ENCODE measurements at places on chromosomes 5 and 9.

- DNase-seq, result no peak
Observed at GRCh38 chr5:163727028-163727427, 221.6 kb downstream of the MAT2B start.

DNA sequence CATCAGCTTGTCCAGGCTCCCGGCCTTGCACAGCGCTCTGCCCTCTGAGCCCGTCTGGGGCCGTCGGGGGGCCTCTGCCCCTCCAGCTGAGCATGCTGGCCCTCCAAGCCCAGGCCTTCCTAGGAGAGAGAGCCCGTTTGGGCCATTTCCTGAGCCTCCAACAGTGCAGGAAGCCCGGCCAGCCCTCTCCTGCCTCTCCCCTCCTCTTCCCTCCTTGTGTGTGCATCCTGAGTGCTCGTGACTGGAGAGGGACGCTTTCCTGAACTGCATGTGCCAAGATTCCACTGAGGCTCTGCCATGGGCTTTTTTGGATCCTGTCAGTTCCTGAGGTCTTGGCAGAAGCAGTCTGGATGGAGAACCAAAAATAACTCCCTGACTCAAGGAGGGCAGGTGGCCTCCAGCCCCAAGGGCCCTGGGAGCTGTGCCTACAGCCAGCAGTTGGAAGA lies 15.6 kb downstream of the OLFM1 start:
- no peak for DNase-seq

DNA sequence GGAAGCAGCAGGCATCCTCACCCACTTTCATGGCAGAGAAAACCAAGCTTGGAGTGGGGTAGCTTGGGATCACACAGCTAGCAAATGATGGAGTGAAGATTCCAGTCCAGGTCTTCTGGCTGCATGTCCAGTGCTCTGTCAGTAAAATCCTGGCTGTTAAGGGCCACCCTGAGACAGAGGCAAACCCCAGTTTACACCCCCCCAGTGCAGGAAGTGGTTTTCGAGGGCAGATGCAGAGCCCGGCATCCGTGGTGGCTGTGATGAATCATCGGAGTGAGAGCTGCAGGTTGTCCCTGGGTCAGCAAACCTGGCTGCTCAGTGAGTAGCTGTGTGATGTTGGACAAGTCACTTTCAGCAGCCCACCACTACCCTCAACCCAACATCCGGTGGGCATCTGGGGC lies 115.4 kb downstream of the RGS3 start:
- DNase-seq, result peak; percentile 80

- DNase-seq, result no peak
Observed at GRCh38 chr5:31033295-31033694, 160.2 kb upstream of the CDH6 start.

DNA sequence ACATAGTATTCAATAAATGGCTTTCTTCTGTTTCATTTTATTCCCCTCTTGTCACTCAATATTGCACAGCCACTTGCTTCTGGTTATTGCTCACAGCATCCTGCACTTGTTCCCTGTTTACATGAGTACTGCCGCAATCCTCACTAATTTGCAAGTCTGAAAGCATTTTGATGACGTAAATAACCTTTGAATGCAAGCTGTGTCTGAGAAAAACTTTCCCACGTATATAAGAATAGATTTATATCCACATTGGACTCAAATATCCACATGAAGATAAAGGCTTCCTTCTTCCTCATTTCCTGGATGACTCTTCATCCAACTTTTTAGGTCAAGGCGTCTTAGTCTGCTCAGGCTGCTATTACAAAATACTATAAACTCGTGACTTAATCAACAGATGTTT lies 88.2 kb upstream of the DAP start:
- no peak for DNase-seq

DNA sequence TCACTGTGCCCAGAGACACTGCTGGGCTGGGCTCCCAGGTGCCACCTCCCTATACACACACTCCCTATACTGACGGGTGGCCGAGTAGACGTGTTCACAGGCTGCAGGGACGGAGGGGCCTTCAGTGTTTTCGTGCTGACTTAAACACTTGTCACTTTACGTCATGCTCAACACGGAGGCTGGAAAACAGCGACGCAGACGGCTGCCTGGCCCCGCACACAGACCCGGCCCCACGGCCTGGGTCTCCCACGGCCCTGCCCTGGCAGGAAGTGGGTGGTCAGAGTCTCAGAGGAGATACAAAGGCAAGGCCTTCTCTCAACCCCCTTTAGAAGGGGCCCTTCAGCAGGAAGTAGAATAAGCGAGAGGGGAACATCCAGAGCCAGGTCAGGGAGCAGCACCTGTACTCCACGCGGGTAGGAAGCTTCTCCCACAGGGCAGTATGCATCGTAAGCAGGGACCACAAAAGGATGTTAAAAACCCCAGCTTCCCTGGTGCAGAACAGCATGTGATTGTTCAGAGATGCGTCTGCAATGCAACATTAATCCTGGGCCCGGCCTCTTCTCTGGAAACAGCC lies 11.9 kb upstream of the TBC1D9B start:
- no peak for DNase-seq

DNA sequence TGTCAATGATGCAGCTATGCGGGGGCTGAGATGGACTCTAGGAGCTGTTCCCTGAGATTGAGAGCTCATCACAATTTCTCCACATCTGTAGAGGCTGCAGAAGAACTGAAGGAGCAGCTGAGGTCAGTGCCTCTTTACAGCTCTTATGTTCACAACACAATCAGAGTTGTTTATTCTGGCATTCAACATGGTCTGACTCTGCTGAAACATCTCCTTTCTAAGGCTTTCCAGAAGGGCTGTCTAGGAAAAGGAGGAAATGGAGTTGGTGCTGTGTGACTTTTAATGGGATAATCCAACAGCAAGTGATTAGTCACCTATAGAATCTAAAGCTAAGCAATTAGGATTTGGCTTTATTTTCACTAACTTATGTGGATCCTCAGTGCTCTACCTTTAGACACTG lies 6.0 kb downstream of the POU5F2 start:
- DNase-seq, result no peak

DNA sequence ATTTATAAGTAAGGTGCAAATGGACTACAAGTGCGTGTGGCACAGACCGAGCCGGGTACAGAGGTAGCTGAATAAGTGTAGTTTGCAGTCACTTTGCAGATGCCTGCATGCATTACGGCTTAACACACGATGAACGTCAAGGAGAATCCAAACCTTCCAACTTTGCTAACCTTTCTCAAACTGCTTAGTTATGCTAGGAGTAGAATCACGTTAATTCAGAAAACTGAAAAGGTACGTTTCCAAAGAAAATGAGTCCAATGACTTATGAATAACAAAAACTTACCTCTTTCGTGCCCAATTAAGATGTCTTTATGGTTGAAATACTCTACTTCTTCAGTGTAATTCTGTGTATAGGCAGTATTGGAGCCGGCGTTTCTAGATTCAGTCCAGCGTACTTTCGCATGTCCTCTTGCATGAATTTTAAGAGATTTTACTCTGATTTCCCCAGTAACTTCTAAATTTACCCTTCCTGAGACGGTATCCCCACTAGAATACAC lies 539 bp downstream of the ARRDC3 start:
- DNase-seq, result no peak

All from GM12864 (cell line).